ENCODE measurements at places on chromosomes 16 and 17.

- no peak for DNase-seq
Measured at GRCh38 chr17:17351356-17351891, 48.3 kb downstream of the NT5M start.

DNA sequence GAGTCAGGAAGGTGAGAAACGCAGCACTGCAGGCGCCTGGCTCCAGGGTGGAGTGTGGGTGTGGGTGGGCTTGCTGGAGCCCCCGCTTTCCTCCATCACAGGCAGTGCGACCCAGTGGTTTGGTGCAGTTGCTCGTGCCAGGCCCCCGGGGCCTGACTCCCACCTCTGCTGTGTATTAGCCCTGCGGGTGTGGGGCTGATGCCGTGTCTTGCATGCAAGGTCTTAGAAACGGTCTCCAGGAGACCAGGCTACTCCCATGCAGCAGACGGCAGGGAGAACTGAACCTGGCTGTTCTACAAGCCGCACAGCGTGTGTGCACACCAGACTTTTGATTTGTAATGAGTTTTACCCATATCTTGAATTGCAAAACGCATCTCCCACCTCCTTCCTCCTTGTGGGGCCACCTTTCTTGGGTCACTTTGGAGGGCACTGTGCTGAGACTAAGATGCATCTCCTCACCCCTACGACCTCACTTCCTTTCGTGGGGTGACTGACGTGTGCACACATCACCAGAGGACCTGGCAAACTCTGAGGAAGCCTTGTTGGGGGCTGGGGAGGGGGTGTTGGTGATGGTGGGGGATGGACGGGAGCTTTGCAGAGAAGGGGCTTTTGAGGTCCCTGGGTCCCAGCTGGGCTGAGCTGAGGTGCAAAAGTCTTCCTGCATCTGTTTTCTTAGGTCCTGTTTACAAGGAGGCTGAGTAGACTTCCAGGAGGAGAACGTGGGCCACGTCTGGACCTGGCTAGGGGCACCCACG is 101.8 kb upstream of the TNRC6C start:
- no peak for DNase-seq

- peak; percentile 43 for DNase-seq
Measured at GRCh38 chr17:76527430-76528111, 9.9 kb downstream of the CYGB start.

- DNase-seq = no peak
Measured at GRCh38 chr17:72665852-72666851, 426.3 kb downstream of the SLC39A11 start.

GRCh38 chr17:18217412-18218015 is 7.9 kb upstream of the LLGL1 start:
- peak; percentile 82 for DNase-seq

- peak; percentile 82 for DNase-seq
Measured at GRCh38 chr16:11949527-11949926, 7.7 kb upstream of the NPIPB2 start.

GRCh38 chr17:27452828-27453227 is 3.4 kb upstream of the KSR1 start:
- no peak for DNase-seq
